Iris pigment epithelial cell (primary cell): ENCODE measurements at places on chromosomes 1 and 21.

GRCh38 chr1:63004868-63005267 is 220.9 kb downstream of the ATG4C start:
- peak; percentile 19 for DNase-seq

DNA sequence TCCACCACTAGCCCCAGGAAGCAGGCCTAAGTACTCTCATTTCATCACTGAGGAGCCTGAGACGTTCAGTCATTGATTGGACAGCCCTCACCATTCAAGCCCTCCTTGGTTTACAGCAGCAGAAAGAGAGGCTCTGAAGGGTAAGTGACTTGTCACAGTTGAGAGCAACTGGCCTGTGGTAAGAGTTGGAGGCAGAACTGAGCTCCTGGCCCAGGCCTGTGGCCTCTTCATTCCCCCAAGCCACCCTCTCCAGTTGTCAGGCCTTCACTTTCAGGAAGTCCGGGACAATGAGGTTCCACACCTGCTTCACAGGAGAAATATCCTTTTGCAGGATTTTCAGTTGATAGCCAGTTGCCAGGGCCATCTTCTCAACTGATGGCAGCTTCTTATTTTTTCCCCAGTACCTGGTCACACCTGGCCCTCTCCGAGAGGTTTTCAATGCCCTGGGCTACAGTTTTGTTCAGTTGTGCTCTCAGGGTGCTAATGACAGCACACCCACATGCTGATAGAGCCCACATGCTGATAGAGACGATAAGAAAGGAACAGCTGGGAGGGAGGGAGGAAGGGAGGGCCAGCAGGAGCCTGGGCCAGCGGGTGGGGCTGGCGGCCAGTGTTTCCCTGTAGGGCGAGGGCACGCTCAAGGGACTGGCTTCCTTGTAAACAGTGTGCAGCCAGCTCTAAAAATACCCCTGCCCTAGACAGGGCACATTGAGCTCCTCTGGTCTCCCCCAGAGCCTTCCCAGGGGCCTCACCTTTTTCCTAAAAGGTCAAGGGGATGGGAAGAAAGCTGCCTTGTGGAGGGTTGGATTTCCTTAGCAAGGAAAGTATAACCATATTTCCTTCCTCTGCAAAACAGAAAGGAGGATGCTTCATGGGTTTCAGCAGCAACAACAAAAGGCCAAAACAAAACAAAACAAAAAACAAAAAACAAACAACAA is 112.7 kb upstream of the JUN start:
- DNase-seq = no peak

- no peak for DNase-seq
These were observed 3.9 kb downstream of the EPHA2 start for GRCh38 chr1:16151995-16152384.

GRCh38 chr1:14913482-14914177 is 239.9 kb upstream of the TMEM51 start:
- no peak for DNase-seq

DNA sequence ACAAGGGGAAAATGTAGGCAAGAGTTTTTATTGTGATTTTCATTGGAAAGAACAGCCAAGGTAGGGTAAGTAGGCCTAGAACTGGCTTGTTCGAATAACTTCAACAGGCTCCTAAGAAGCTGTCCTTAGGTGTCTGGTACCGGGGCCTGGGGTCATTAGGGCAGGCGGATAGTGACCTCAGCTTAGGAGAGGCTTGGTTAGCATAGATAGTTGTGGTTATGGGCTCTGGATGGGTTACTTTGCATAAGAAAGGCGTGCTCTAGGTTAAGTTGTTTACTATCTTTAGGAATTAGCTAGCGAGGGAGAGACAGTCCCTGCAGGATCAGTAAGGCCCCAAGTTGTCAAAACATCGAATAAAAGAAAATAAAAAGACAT is 20.7 kb upstream of the HPCAL4 start:
- no peak for DNase-seq

GRCh38 chr1:157488156-157488555 is 64.2 kb downstream of the FCRL5 start:
- DNase-seq = no peak

- DNase-seq = no peak
These were observed 31.8 kb downstream of the PROK1 start for GRCh38 chr1:110482662-110483307.

- no peak for DNase-seq
These were observed 28.7 kb downstream of the MRPL37 start for GRCh38 chr1:54228638-54229079.

GRCh38 chr1:214621236-214621635 is 18.2 kb downstream of the CENPF start:
- DNase-seq = no peak

GRCh38 chr1:222790520-222790919 is 24.3 kb upstream of the DISP1 start:
- no peak for DNase-seq

- no peak for DNase-seq
These were observed 10.5 kb downstream of the SERINC2 start for GRCh38 chr1:31423418-31423947.
